ENCODE measurements at places on chromosomes 16 and 17.

DNA sequence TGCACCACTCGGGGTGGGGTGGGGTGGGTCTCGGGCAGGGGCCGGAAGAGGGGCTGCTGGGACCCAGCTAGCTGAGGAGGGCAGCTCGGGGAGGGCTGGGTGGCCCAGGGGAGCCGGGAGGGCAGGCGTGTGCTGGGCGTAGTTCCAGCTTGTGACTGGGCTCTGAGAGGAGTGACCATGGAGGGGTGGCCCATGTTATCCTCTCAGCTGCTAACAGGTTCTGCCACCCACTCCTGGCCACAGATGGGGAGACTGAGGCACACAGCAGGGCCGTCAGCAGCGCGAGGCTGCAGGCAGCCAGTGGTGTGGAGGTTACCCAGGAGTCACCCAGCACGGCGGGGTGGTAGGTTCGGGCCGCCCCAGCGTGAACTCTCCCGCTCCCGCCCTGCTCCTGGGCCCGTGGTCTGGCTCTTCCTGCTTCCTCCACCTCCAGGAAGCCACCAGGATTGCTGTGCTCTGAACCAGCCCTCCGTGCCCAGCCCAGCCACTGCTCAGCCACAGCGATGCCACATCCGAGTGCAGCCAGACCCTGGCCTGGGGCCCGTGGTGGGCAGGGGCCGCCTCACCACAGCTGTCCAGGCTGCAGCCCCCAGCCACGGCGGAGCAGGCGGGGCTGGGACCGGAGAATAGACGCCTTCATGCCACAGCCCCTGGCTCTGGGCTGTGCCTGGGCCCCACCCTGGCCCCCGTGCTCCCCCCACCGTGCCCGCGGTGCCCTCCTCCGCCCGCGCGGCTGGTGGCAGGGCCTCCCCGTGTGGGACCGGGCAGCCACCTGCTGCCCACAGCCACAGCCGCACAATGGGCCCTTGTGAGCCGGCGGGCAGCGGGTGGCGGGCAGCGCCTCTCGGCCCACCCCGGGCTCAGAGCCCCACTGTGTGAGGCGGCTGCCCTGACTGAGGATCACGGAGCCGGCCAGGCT is 26.3 kb upstream of the SSTR5 start:
- no peak for DNase-seq

- no peak for DNase-seq
Observed at GRCh38 chr16:71338632-71339031, 19.9 kb upstream of the CALB2 start.

- no peak for DNase-seq
Observed at GRCh38 chr16:10619271-10619849, 39.0 kb upstream of the EMP2 start.

GRCh38 chr16:25106567-25107465 is 4.7 kb upstream of the LCMT1 start:
- peak; percentile 87 for DNase-seq

DNA sequence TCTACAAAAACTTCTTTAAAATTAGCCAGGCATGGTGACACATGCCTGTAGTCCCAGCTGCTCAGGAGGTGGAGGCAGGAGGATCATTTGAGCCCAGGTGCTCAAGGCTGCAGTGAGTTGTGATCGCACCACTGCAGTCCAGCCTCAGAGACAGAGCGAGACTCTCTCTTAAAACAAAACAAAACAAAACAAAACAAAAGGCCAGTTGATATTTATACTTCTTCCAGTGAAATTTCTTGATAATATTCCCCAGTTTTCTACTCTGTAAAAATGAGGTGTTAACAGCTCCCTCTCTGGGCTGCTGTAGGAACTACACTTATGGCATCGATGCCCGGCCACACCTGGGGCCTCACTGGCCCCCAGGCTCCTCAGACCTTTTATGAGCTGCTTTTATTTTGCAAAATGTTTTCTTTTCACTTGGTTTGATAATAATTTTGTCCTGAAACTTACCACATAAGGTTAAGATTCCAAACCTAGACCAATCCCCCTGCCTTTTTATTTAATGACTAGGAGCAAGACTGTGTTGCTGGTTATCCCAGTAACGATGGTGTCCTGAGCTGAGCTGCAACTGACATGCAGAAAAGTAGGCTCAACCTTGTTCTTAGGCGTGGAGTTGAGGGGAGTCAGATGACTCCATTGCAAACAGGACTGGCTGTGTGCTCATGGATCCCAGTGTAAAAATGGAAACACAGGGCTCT is 17.6 kb downstream of the MAPK8IP3 start:
- no peak for DNase-seq

- DNase-seq, result no peak
Observed at GRCh38 chr17:4007346-4008081, 43.3 kb upstream of the ATP2A3 start.

DNA sequence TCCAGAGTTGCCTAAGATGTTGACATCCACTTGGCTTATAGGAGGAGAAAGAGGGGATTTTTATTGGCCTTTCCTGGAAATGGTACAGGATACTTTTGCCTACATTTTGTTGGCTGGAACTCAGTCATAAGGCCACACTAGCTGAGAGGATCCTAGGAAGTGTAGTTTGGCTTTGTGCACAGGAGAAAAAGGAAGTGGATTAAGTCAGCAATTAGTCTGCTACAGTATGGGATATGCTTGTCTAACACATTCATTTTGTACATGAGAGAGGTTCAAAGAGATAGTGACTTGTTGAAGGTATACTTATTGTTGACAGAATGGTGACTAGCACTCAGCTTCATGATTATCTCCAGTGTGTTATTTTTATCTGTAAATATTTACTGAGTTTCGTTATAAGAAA is 10.3 kb downstream of the UTP18 start:
- no peak for DNase-seq

DNA sequence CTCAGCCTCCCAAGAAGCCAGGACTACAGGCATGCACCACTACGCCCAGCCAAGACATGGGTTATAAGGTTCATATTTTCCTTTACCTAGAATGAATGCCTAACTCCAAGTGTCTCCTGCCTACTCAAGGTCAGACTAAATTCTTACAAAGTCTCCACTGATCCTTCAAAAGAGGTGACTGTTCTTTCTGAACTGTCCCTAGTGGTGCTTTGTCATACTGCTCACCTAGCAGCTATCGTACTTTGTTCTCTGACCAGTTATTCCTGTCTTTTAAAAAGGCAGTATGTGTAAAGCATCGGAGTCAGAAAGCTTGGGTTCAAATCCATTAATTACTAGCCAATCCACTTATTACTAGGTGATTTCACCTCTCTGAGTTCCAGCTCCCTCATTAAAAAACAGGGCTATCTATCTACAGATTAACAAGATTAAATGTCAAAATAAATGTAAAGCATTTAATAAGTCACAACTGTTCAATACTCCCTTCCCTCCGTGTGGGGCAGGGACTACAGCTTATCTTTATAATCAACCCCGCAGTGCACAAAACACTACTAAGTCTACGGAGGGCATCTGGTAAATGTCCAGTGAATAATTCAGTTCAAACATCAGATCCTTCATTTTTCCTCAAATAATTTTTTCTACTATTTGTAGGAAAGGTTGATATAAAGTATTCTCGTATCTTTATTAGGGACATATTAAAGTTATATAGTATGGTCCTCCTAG is 20.0 kb upstream of the ITGA2B start:
- no peak for DNase-seq

DNA sequence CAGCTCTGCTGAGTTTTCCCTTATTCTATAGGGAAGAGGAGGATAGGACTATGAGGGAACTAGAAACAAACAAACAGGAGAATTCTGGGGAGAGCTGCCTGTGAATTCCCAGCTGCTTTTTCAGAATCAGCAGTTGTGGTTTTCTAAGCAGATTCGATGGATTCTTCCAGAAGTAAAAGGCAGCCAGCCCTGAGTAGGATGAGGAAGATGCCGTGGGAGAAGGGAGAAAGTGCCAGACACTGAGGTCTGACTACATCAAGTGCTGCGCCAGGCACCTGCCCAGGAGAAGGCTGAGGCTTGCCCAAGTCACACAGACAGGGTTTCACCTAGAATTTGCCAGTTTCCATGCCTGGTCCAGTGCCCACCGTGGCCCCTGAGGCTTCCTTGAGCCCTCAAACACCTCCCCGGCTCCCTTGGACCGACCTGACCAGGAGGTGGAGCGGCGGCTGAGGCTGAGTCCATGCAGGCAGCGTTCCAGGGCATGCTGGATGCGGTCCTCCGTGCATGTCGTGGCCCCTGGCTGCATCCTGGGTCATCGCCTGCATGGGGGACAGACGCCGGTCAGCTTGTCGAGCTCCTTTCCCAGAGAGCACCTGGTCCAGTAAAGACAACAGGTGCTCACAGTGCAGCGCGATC is 43.6 kb upstream of the PIK3R6 start:
- DNase-seq, result no peak

DNA sequence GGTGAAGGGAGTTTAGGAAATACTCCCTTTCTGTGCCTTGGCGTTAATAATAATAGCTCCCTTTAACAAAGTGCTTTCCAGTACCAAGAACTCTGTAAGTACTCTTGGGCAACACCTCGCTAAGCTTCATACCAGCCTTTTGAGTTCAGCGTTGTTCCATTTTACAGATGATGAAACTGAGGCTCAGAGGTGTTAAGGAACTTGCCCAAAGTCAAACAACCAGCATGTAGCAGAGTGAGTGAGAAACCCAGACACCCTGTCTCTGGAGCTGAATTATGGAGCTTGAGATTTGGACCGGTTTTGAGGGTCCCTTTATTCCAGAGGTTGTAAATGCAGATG is 607 bp downstream of the KATNIP start:
- no peak for DNase-seq

DNA sequence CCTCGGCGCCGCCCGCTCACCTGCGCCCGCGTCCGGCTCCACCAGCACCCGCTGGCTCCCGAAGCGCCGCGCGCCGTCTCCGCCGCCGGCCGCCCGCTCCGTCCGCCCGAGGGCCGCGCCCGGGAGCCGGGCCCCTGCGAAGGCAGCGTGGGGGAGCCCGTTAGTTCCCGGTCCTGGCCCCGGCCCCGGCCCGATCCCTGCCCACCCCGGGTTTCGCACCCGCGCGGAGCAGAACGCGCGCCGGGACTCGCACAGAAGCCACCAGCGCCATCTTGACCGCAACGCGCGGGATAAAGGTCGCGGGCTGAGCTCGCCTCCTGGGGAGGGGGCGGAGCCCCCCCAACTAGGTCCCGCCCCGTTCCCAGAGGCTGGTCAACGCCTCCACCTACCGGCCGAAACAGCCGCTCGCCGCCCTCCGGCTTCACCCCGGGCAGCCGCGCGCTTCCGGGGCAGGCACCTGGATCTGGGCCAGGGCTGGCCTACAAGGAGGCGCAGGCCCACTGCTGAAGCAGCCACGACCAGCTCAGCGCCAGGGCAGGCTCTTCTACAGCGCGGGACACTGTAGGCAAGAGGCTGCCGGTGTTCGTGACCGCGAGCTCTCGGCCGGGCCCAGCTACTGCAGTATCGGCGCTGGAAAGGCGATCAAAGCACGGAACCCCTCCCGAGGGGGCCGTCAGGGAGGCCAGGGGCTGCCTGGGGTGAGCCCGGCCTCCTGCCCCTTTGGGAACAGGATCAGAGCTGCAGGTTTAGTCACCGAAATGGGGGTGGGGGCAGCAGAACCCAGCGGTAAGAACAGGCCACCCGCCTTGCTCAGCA is at the start of gene ECI1:
Gene ECI1, minus strand, starts transcription at position 292 of the 816 bp plus-strand sequence. Its CDS starts 21 bp downstream, at position 271.
- peak; percentile 94 for DNase-seq

DNA sequence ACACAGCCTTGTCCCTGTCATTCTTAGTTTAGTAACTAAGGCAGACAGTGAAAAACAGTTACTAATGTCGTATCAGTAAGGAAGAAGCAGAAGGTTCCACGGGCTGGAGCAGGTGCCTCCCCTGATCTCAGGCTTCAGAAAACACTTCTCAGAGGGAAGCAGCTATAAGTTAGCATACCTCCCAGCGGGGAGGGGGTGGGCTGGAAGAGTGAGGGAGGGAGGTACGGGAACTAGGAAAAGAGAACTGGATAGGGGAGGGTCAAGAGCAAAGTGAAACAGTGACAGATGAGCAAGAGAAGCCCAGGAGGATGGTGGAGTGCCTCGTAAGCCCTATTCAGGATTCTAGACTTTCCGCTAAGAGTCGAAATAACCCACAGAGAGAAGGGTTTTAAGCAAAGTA is 186.3 kb upstream of the XYLT1 start:
- DNase-seq, result no peak

- DNase-seq, result peak; percentile 99
Observed at GRCh38 chr16:72008424-72009216, at the start of gene DHODH. Gene DHODH, plus strand, starts transcription at chr16:72008744. Its CDS starts 21 bp downstream, at chr16:72008765.

GRCh38 chr16:72836985-72837384 is 210.9 kb downstream of the ZFHX3 start:
- DNase-seq, result no peak

GRCh38 chr16:9911989-9912388 is 270.2 kb downstream of the GRIN2A start:
- DNase-seq, result no peak

DNA sequence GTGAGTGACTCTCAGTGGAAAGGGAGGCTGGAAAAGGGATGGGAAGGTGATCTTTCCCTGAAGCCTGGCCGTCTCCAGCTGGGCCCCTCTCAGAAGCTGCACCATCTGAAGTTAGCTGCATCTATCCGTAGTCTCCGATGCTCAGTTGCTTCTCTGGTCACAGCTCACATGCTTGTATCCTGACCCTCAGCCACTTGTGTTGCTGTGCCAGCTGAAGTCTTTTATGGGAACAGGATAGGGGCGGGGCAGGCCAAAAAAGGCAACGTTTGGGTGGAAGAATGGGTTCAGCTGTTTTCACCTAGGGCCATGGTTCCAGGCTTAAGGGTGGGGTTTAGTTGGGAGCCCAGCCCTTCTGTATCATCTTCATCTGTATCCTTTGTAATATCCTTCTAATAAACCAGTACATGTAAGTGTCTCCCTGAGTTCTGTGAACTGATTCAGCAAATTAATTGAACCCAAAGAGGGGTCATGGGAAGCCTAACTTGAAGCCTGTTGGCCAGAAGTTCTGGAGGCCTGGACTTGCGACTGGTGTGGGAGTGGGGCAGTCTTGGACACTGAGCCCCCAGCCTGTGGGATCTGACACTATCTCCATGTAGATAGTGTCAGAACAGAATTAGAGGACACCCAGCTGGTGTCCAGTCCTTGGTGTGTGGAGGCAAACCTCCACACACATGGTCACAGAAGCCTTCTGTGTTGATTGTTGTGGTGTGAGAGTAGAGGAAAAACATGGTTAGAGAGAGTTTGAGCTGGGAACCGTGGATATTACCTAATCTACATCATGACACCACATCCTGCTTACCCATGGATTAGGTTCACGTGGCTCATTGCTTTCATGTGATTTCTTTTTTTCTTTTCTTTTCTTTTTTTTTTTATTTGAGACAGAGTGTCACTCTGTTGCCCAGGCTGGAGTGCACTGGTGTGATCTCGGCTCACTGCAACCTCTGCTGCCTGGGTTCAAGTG is 49.3 kb upstream of the FBXO47 start:
- no peak for DNase-seq

GRCh38 chr17:80694992-80695912 is 150.6 kb downstream of the RPTOR start:
- no peak for DNase-seq

DNA sequence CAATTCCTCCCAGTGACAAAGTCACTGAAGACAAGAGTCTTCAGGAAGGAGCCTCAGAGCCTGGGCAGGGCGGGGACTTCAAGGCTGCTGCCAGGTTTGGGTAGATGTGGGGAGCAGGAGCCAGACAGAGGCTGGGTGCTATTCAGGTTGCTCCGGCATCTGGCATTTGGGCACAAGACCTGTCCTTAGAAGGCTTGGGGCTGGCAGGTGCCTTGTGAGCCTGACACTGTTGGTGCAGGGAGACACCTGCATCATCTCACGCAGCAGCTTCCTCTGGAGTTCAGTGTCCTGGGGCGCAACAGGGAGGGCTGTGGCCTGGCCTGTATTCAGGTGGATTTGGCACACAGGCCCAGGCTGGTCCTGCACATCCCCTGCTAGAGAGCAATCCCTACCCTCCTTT is 65.0 kb downstream of the MPRIP start:
- no peak for DNase-seq

Data from GM06990 (cell line).